B cell (primary cell): ENCODE measurements at places on chromosomes 16 and 17. TPM values are rescaled to one million over a fixed set of nuclear protein-coding genes. Genes with fewer than 3 reads are reported as not detected.

The KRTAP4-1 gene
- not detected in 2 replicates for total RNA-seq

The GPR179 gene
- total RNA-seq, result 0.10 TPM in 1 of 2 replicates, not detected in the other

The PRAC1 gene
- total RNA-seq, result not detected in 2 replicates

The HS3ST3B1 gene
- 8.4 and 9.0 TPM in 2 replicates for total RNA-seq

The PRR29 gene
- total RNA-seq, result not detected in 2 replicates

The MYH8 gene
- not detected in 2 replicates for total RNA-seq

GRCh38 chr16:21994856-21995465 lies 6.0 kb downstream of the PDZD9 start:
- no peaks in the 10 kb centered on the region for H3K27me3 ChIP-seq
- H3K27ac ChIP-seq, result no peak overlapping the region
- H3K4me3 ChIP-seq, result no peak overlapping the region
- DNase-seq, result no peak
- H3K4me1 ChIP-seq, result no peaks in the 10 kb centered on the region

DNA sequence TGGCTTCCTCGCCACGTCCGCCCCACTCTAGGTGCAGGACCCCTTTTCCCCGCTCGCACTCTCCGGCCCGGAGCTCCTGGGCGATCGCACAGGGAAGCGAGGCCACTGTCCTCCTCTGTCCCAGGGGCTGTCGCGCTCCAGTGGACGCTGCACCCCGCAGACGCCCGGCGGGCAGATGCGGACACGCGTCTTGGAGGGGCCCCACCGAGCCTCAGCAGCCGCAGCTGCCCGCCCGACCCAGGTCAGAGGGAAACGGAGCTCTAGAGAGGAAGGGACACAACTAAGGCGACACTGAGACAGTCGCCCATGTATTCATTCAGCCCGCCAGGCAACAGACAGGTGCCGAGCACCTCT lies 726 bp upstream of the SLC13A5 start:
- H3K36me3 ChIP-seq, result no peaks in the 10 kb centered on the region
- H3K4me1 ChIP-seq, result peaks cover 17% of the 10 kb centered on the region
- H3K27me3 ChIP-seq, result no peaks in the 10 kb centered on the region

GRCh38 chr17:29129731-29130130 lies 50.5 kb downstream of the MYO18A start:
- no peak for DNase-seq
- peaks cover 70% of the 10 kb centered on the region for H3K36me3 ChIP-seq
- H3K27me3 ChIP-seq, result no peaks in the 10 kb centered on the region
- H3K4me1 ChIP-seq, result peaks cover 5% of the 10 kb centered on the region
- no peak overlapping the region for H3K27ac ChIP-seq

DNA sequence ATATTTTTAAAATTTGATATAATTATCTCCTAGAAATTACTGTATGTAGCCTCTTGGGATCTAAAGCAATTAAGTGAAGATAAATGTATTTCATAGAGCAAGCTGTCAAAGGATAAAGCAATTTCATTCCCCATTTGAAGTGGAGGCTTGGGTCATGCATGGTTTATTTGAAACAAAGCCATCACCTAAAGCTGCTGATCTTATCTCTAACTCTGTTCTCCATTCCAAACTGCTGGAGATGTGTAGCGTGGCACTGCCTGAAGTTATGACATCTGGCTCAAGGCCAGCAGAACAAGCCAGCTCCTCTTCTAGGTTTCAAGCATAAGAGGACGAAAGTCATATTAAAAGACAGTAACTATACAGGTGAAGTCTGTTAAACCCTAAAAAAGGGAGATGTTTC lies 83.9 kb downstream of the HIC1 start:
- no peak overlapping the region for H3K4me3 ChIP-seq
- no peaks in the 10 kb centered on the region for H3K27me3 ChIP-seq
- no peaks in the 10 kb centered on the region for H3K36me3 ChIP-seq
- H3K27ac ChIP-seq, result no peak overlapping the region
- DNase-seq, result no peak

- no peak overlapping the region for H3K4me3 ChIP-seq
- H3K27me3 ChIP-seq, result no peaks in the 10 kb centered on the region
- no peak overlapping the region for H3K27ac ChIP-seq
These were observed 97.2 kb downstream of the NOG start for GRCh38 chr17:56690441-56691291.

DNA sequence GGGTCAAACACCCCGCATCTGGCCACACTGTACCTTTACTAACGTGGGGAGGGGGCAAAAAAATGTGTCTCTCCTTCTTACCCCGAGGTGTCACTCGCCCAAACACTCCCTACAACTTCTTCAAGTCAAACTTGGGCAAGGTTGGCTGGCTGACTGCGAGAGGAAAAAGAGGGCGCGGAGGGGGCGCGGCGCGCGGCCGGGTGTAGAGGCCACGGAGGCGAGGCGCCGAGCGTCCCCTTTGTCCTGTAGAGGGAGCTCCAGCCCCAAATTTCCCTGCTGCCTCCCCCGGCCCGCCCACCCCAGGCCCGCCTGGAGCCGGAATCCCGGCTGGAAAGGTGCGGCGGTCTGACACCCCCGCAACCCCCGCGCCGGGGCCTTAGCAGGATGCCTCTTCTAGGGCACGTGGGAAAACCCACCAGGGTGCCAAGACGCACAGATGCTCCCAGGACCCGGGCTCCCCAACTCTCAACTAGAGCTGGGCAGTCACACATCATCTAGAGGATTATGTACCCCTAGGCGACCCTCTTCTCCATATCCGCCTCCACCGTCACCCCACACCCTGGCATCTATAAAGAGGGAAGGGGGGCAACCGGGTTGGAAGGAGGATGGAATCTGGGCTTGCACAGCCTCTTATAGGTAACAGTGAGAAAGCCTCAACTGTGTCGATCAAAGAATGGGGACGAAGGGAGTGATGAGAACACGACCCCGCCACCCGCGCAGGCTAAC lies 4.2 kb downstream of the IRX3 start:
- H3K4me3 ChIP-seq, result no peak overlapping the region
- no peak overlapping the region for H3K27ac ChIP-seq
- no peak for DNase-seq
- H3K27me3 ChIP-seq, result peaks cover 67% of the 10 kb centered on the region

DNA sequence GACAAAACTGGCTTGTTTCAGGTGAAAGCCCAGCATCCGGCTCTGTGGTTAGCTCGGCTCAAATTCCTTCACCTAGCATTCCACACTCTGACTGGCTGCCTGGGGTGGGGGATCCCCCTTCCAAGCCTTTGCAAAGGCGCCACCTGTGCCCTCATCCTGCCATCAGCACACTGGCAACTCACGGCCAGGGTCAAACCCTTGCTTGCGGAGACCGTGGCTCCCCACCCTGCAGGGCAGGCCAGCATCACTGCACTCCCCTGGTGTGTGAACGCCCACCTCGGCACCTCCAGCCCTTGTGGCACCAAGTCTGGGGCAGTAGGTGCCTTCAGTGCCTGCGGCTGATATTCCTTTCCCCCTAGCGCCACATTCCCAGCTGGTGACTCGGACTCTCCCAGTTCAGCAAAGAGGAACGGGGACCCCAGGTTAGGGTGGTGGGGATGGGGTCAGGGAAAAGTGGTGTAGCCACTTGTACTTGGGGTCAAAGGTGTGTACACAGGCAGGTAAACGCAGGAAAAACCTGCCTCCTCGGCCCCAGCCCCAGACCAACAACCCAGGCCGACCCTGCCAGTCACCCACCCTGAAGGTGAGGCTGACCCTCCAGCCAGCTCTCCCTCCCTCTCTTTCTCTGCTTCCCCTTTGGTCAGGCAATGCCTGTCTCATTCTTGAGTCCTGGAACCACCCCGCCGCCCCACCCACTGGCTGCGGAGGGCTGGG lies 1.1 kb downstream of the FLII start:
- H3K36me3 ChIP-seq, result no peaks in the 10 kb centered on the region
- peaks cover 28% of the 10 kb centered on the region for H3K4me1 ChIP-seq
- DNase-seq, result no peak
- peak overlapping the region; percentile 70 for H3K4me3 ChIP-seq

DNA sequence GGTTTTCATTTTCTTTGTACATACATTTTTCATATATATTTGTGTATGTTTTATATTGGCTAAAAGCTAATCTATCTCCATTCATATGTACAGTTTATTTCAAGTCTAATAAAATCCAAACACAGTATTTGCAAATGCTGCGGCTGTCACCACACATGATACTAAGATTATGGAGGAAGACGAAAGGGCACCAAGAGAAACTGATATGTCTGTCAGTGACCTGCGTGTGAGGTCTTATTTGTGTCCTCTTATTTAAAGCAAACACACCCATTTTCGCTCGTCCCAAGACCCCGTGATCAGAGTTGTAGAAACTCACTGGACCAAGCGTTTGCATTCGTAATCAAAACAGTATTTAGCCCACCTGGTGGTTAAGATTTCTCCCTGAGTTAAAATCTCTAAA lies 8.2 kb downstream of the MLYCD start:
- H3K27ac ChIP-seq, result no peak overlapping the region
- DNase-seq, result no peak
- H3K36me3 ChIP-seq, result peaks cover 31% of the 10 kb centered on the region
- no peaks in the 10 kb centered on the region for H3K27me3 ChIP-seq

GRCh38 chr17:38914741-38915638 lies 10.4 kb upstream of the LASP1NB start:
- no peak overlapping the region for H3K27ac ChIP-seq
- peaks cover 83% of the 10 kb centered on the region for H3K36me3 ChIP-seq
- DNase-seq, result no peak
- H3K27me3 ChIP-seq, result no peaks in the 10 kb centered on the region
- H3K4me3 ChIP-seq, result no peak overlapping the region
- no peaks in the 10 kb centered on the region for H3K4me1 ChIP-seq

GRCh38 chr16:86214326-86215232 lies 295.7 kb upstream of the FOXF1 start:
- no peak overlapping the region for H3K4me3 ChIP-seq
- H3K4me1 ChIP-seq, result peaks cover 20% of the 10 kb centered on the region
- no peaks in the 10 kb centered on the region for H3K27me3 ChIP-seq
- DNase-seq, result no peak
- H3K36me3 ChIP-seq, result no peaks in the 10 kb centered on the region

- no peak for DNase-seq
- H3K4me3 ChIP-seq, result no peak overlapping the region
- H3K27ac ChIP-seq, result no peak overlapping the region
- peaks cover 27% of the 10 kb centered on the region for H3K4me1 ChIP-seq
These were observed 1.2 kb upstream of the TAOK1 start for GRCh38 chr17:29388937-29389336.

GRCh38 chr16:77744141-77744540 lies 21.8 kb downstream of the NUDT7 start:
- H3K36me3 ChIP-seq, result no peaks in the 10 kb centered on the region
- H3K4me1 ChIP-seq, result peaks cover 9% of the 10 kb centered on the region
- no peaks in the 10 kb centered on the region for H3K27me3 ChIP-seq

DNA sequence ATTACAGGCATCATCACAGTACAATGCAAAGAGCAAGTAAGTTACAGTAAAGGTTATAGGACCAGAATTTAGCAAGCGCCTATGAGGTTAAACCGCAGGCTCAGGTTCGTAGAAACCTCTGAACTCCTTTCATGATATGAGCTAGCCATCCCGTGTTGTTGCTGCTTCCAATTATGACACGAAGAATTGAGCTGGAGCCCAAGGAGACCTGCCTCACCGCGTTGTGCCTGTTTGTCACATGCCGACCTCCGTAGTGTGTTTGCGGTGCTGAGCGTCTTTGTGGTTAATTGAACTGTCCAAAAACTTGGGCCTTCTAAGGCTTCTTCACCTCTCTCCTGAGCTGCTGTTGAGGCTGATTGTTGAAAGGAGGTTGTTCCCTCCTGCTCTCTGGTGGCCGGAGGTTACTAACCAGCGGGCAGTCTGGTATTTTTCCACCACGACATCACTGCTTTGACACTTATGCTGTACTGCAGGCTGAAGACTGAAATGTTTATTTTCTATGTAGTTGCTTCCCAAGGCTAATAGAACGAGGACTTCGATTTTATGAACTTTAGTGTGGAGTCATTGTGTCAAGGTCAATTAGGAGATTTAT lies 67.5 kb downstream of the SEC14L1 start:
- peaks cover 3% of the 10 kb centered on the region for H3K36me3 ChIP-seq
- no peak overlapping the region for H3K4me3 ChIP-seq
- H3K27ac ChIP-seq, result no peak overlapping the region
- peaks cover 37% of the 10 kb centered on the region for H3K4me1 ChIP-seq
- DNase-seq, result no peak
- no peaks in the 10 kb centered on the region for H3K27me3 ChIP-seq

GRCh38 chr16:84350685-84351400 lies 17.5 kb upstream of the ATP2C2 start:
- H3K4me1 ChIP-seq, result no peaks in the 10 kb centered on the region
- H3K4me3 ChIP-seq, result no peak overlapping the region
- DNase-seq, result no peak
- no peaks in the 10 kb centered on the region for H3K36me3 ChIP-seq

DNA sequence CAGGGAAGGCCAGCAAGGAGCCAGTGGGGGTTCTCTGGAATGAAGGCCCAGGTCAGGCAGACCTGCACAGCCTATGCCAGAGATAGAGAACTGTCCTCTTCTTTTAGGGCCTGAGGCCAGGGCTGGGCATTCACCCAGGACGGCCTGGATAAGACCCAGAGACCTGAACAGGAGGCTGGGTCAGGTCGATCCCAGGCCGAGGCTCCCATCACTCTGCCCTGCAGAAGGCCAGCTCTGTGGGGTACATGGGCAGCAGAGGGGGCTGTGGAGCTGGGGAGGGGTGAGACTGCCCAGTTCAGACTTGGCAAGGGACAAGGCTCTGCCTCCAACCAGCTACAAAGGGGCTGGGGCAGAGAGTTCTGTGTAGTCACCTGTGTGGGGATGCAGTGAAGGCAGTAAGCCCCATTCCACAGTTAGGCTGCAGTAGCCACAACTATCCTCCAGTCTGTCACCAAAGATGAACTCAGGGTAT lies 14.6 kb downstream of the HSD11B2 start:
- H3K27ac ChIP-seq, result no peak overlapping the region
- no peaks in the 10 kb centered on the region for H3K36me3 ChIP-seq
- no peak overlapping the region for H3K4me3 ChIP-seq

- no peaks in the 10 kb centered on the region for H3K27me3 ChIP-seq
- peaks cover 9% of the 10 kb centered on the region for H3K36me3 ChIP-seq
- H3K4me3 ChIP-seq, result no peak overlapping the region
- no peak for DNase-seq
- peaks cover 19% of the 10 kb centered on the region for H3K4me1 ChIP-seq
These were observed 22.0 kb upstream of the MYO15B start for GRCh38 chr17:75565618-75566017.

- H3K4me3 ChIP-seq, result no peak overlapping the region
- no peak overlapping the region for H3K27ac ChIP-seq
- H3K4me1 ChIP-seq, result no peaks in the 10 kb centered on the region
- H3K27me3 ChIP-seq, result no peaks in the 10 kb centered on the region
- H3K36me3 ChIP-seq, result no peaks in the 10 kb centered on the region
These were observed 52.7 kb downstream of the IRX6 start for GRCh38 chr16:55376567-55377167.

- no peak overlapping the region for H3K27ac ChIP-seq
- no peak overlapping the region for H3K4me3 ChIP-seq
- DNase-seq, result no peak
These were observed 10.1 kb downstream of the METRNL start for GRCh38 chr17:83089328-83090132.

DNA sequence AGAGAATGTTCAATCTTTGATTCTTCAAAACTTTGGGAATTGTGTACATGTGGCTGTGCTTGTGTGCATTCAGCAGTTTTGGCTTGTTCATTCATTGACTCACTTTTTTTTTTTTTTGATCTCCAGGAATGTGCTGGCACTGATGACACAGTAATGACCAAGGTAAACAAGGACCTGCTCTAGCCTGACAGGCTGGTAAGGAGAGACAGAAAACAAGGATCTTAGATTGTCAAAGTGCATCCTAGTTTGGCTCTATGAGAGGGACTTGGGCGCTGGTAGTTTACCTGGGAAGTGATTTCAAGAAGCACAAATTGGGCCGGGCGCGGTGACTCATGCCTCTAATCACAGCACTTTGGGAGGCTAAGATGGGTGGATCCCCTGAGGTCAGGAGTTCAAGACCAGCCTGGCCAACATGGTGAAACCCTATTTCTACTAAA lies 233.1 kb upstream of the WSCD1 start:
- H3K27me3 ChIP-seq, result no peaks in the 10 kb centered on the region
- no peaks in the 10 kb centered on the region for H3K36me3 ChIP-seq
- no peak overlapping the region for H3K27ac ChIP-seq
